ENCODE measurements at places on chromosomes 3 and 15.

GRCh38 chr3:105956306-105956705 is 87.5 kb upstream of the CBLB start:
- DNase-seq, result no peak

GRCh38 chr3:48088056-48088748 is 72.0 kb upstream of the MAP4 start:
- DNase-seq, result no peak

GRCh38 chr15:82855286-82856100 is 46.1 kb downstream of the WHAMM start:
- no peak for DNase-seq

- DNase-seq, result no peak
Observed at GRCh38 chr3:4474683-4475490, 7.8 kb upstream of the SUMF1 start.

DNA sequence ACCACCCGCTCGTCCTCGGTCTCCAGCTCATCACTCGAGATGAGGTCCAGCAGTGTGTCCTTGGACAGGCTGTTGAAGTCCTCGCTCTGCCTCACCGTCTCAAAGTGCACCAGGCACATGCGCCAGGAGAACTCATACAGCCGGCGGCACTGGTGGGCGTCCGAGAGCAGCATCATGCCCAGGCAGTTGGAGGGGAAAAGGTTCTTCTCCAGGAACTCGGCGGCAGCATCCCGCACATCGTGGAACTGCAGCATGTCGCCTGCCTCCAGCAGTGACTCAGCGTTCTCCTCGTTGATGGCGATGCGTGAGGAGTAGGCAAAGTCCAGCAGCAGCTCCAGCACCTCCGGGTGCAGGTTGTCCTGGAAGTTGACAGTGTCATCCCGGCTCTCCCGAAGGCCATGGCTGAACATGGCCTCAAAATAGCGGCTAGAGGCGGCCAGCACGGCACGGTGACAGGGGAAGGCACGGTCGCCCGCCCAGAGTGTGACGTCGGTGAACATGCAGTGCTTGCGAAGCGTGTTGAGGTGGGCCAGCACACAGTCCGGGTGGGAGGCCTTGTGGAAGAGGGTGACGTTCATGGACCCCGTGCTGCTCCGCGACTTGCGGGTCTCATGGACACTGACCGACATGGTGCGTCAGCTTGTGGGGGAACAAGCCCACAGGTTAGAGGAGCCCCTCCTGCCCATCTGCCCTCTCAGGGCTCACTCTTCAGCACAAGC is 25.4 kb downstream of the KLHL25 start:
- DNase-seq, result no peak

- DNase-seq, result no peak
Observed at GRCh38 chr3:2526926-2527325, 428.3 kb downstream of the CNTN4 start.

GRCh38 chr3:26406636-26407035 is 215.9 kb upstream of the LRRC3B start:
- no peak for DNase-seq
